ENCODE measurements at places on chromosomes 1 and 21. TPM values are rescaled to one million over a fixed set of nuclear protein-coding genes. Genes with fewer than 3 reads are reported as not detected.
A peak's percentile ranks its signal among the peaks of the same experiment; 100 is the strongest.

DNA sequence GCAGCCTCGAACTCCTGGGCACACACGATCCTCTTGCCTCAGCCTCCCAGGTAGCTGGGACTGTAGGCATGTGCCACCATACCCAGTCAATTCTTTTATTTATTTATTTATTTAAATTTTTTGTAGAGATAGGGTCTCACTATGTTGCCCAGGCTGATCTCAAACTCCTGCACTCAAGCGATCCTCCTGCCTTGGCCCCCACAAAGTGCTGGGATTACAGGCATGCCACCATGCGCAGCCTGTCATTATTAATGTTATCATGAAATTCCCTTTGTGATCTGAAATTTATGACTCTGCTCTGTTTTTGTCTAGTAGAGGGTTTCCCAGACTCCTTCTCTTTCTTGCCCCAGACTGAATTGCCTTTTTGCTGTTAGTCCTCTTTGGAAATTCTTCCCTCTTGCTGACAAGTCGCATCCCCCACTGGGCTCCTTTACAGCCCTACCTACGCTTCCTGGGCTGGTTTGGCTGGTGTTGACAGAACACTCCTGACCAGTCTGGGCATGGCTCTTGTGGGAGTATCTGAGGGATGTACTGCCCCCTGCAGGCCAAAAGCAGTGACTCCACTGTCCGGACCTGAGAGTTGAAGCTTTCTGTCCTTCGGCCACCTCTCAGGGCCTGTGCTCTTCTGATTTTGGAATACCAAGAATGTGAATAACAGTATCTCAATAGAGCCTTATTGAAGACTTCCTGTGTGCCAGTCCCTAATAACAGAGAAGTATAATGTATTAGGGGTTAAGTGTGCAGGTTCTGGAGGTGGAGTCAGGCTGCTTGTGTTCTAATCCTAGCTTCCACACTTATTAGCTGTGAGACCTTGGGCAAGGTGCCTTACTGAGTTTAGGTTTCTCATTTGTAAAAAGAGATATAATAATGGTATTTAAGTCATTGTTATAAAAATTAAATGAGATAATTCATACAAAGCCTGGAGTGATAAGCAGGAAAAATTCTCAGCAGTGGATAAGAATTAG lies 28.2 kb downstream of the TCEANC2 start:
- H3K4me1 ChIP-seq: peaks cover 4% of the 10 kb centered on the region
- no peak overlapping the region for H3K27ac ChIP-seq
- no peaks in the 10 kb centered on the region for H3K36me3 ChIP-seq

SLC22A15 gene
- 1.2 TPM for polyA plus RNA-seq

DNA sequence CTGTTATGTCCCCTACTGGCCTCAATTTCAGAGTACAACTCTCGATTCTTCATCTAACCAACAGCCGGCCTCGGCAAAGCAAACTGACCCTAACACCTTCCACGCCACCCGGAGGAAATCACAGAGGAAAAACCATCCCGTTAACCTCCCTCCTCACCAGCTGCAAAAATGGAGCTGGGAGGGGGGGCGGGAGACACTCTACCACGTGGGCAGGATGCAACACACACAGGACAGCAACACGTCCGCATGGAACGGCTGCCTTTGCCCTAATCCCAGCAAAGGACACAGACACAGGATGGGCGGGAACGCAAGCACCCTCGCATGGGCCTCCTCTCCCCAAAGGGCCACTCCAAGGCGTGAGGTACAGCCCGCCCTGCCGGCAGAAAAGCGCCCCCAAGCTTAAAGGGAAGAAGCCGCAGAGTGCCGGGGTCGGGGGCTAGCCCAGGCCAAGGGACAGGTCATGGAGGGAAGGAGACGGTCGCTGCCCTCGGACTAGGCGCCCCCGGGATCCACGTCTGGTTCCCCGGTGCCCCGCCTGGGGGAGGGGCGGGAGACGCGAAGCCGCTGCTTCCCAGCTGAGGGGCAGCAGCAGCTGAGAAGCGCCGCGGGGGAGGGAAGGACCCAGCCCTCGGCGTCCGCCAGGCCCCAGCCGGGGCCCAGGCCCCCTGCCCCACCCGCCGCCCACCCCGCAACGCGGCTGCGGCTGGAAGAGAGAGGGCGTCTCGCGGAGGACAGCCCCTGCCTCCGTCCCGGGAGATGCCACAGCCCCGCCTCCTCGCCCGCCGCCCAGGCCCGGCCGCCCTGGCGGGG lies 590 bp downstream of the FOXJ3 start:
- no peak for DNase-seq
- H3K36me3 ChIP-seq: no peaks in the 10 kb centered on the region
- peak overlapping the region; percentile 89 for H3K27ac ChIP-seq
- H3K27me3 ChIP-seq: no peaks in the 10 kb centered on the region

GPR37L1 gene
- polyA plus RNA-seq: not detected

TENT5C gene
- polyA plus RNA-seq: 8.1 TPM

KIF21B gene
- 9.3 TPM for polyA plus RNA-seq

GRCh38 chr1:200081969-200082245 lies 54.4 kb downstream of the NR5A2 start:
- no peak for DNase-seq
- H3K27ac ChIP-seq: no peak overlapping the region
- H3K4me1 ChIP-seq: no peaks in the 10 kb centered on the region
- H3K4me3 ChIP-seq: no peak overlapping the region
- no peaks in the 10 kb centered on the region for H3K36me3 ChIP-seq
- no peaks in the 10 kb centered on the region for H3K27me3 ChIP-seq

INSRR gene
- not detected for polyA plus RNA-seq

MYOG gene
- not detected for polyA plus RNA-seq

ST6GALNAC5 gene
- 0.51 TPM for polyA plus RNA-seq

STXBP3 gene
- polyA plus RNA-seq: 36.0 TPM

GRCh38 chr1:11845641-11846335 lies 1.8 kb downstream of the NPPA start:
- H3K4me1 ChIP-seq: peaks cover 35% of the 10 kb centered on the region
- no peak overlapping the region for H3K27ac ChIP-seq
- H3K27me3 ChIP-seq: no peaks in the 10 kb centered on the region
- no peak overlapping the region for H3K4me3 ChIP-seq
- no peak for DNase-seq
- peaks cover 54% of the 10 kb centered on the region for H3K36me3 ChIP-seq

OR6K3 gene
- polyA plus RNA-seq: not detected

DNA sequence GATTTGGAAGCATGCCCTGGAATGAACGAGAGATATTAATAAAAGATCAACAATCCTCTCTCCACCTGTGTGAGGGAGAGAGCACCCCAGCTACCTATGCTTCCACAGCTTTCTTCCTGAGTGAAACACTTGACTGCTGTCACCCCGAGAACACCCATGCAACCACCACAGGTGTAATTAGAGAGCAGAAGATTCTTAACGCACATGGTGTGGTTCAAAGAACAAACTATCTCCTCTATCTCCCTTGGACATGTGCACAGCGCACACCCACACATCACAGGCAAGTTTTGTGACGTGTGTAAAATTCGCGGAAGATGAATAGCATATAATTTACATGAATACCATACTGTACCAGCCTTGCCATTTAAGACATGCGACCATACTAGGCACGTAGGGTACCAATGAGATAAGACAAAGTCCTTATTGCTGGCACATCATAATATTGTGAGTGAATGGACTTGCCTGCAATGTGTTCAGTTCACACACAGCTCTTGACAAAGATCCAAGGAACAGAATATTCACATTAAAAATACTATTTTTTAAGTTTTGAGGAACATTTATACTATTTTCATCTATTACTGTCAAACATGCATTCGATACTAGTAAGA lies 11.6 kb downstream of the ERRFI1 start:
- H3K27ac ChIP-seq: no peak overlapping the region
- DNase-seq: no peak
- peaks cover 17% of the 10 kb centered on the region for H3K36me3 ChIP-seq
- H3K4me1 ChIP-seq: peaks cover 7% of the 10 kb centered on the region

DNA sequence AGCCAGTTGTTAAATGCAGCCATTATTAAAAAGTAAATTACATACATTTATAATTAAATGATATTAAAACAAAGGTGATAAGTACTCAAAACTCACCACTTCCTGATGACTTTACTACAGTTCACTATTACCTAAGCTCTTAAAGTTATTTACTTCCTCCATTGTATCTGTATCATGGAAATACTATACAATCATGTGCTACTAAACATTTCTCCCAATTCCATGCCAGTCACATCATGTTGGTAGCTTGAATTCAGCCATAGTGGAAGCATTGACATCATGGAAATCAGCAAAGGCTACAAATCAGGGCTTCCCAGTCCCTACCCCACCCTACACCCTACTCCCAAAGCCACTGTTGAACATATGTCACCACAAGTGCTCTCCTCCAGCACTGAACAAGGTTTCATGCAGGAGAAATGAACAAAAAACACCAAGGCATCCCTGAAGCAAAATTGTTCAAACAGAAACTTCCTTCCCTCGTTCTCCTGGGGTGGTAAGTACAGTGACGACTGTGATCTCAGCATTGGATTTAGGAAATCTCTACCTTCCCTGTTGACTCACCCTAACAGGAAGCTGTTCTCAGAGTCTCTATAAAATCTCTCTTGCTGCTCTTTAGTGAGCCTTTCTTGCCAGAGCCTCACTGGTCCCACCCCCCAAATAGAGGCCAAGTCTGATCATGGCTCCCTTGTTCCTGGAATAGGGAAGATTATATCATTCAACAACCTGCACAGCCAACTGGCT lies 12.7 kb downstream of the VSIG8 start:
- H3K36me3 ChIP-seq: no peaks in the 10 kb centered on the region
- no peak overlapping the region for H3K4me3 ChIP-seq
- H3K27ac ChIP-seq: no peak overlapping the region
- DNase-seq: no peak

DNA sequence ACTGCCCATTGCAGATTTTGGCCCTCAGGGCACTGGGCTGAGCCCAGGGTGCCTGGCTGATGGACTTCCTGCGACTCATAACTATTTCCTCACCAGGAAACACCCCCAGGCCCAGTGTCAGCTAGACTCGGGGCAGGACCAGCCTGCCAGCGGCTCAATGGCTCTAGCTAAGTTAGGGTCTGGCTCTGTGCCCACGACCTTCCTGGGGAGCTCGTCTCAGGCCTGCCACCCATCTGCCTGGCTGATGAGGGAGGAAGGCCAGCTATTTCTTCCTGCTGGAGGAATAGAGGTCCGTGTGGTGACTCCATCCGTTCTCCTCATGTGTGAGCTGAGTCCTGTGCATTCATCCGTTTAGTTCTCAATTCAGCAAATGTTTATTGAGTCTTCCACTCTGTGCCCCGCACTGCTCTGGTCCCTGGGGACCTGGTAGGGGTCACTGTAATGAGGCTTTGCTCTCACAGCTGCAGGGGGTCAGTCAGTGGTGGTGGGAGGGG lies 44.5 kb downstream of the KIRREL1 start:
- peak overlapping the region; percentile 48 for H3K27ac ChIP-seq
- H3K4me1 ChIP-seq: peaks cover 4% of the 10 kb centered on the region
- no peaks in the 10 kb centered on the region for H3K27me3 ChIP-seq
- H3K36me3 ChIP-seq: no peaks in the 10 kb centered on the region

LCE1F gene
- polyA plus RNA-seq: not detected

- no peaks in the 10 kb centered on the region for H3K4me1 ChIP-seq
- H3K27me3 ChIP-seq: no peaks in the 10 kb centered on the region
- DNase-seq: no peak
- H3K36me3 ChIP-seq: no peaks in the 10 kb centered on the region
- H3K27ac ChIP-seq: no peak overlapping the region
These were observed 40.5 kb upstream of the ITPKB start for GRCh38 chr1:226779561-226779960.

SETD4 gene
- polyA plus RNA-seq: 9.0 TPM

LRRC71 gene
- 0.03 TPM for polyA plus RNA-seq

GRCh38 chr1:9182784-9183257 lies 51.8 kb upstream of the H6PD start:
- H3K27ac ChIP-seq: peak overlapping the region; percentile 51
- peaks cover 34% of the 10 kb centered on the region for H3K4me1 ChIP-seq
- H3K4me3 ChIP-seq: peak overlapping the region; percentile 67
- peak; percentile 76 for DNase-seq

GRCh38 chr1:58754073-58754613 lies 29.7 kb downstream of the JUN start:
- no peaks in the 10 kb centered on the region for H3K36me3 ChIP-seq
- H3K4me3 ChIP-seq: no peak overlapping the region
- DNase-seq: no peak
- H3K27me3 ChIP-seq: no peaks in the 10 kb centered on the region

DNA sequence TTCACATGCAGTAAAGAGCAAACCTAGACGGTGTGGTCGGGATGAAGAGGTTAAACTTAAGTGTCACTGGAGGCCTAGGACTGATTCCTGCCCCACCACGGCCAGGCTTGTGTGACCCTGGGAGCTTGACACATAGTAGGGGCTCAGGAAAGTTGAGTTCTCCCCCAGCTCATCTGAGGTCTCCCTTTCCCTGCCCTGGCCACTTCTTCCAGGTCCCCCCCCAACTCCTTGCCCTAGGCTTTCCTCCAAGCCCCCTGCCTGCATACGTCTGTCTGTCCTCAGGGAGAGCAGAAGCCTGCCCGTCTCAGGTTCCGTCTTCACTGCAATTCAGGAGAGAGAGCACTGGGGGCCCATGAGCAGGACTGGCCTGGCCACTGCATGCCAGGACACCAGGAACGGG lies 225.8 kb downstream of the PTPRU start:
- no peak overlapping the region for H3K4me3 ChIP-seq
- peaks cover 6% of the 10 kb centered on the region for H3K27me3 ChIP-seq
- no peak overlapping the region for H3K27ac ChIP-seq
- H3K36me3 ChIP-seq: no peaks in the 10 kb centered on the region
- DNase-seq: peak; percentile 25
- H3K4me1 ChIP-seq: no peaks in the 10 kb centered on the region

DNA sequence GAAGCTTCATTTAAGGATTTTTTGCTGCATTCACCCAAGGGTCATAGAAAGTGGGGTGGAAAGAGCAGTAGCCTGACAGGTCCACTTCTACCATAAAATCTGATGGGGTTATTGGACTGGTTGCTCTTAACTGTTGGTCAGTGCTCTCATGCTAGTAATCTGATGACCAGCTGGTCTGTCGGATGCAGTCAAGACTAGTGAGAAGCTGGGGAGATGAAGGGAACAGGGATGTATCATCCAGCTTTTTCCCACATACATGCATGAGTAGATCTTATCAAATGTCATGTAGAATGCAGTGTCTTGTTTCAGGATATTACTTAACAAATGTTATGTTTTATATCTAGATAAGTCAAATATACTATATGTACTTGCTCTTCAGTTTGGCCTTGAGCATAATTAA lies 11.1 kb downstream of the ATP1B1 start:
- H3K27me3 ChIP-seq: no peaks in the 10 kb centered on the region
- H3K4me3 ChIP-seq: no peak overlapping the region
- H3K36me3 ChIP-seq: no peaks in the 10 kb centered on the region
- no peaks in the 10 kb centered on the region for H3K4me1 ChIP-seq

DNA sequence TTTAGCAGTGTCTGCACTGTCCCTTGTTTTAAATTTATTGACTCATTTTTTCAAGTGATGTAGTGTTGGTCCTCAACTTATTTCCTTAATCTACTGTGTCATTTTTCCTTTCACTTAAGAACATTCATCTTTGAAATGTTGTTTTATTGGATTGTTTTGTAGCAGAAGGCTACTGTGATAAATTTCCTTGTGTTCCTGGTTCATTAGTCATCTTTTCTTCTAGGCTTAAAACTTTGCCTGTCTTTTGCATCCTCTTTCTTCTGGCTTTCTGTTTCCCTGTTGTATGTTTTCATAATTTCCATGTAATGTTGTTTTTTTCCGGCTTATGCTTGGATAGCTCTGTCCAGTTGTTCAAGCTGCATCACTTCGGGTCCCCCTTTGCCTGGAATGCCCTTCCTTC lies 61.9 kb downstream of the UBE2T start:
- no peak overlapping the region for H3K4me3 ChIP-seq
- no peaks in the 10 kb centered on the region for H3K27me3 ChIP-seq
- peaks cover 19% of the 10 kb centered on the region for H3K4me1 ChIP-seq
- DNase-seq: no peak
- peak overlapping the region; percentile 64 for H3K27ac ChIP-seq

KCNA3 gene
- polyA plus RNA-seq: 0.30 TPM

LRRN2 gene
- polyA plus RNA-seq: 3.5 TPM

All from spleen (tissue), 13 donors.